Activated T-helper 9 cell treated with anti-CD3 and anti-CD28 coated beads, Interleukin-2, amount 50 U/mL, for 16 hours (primary cell): ENCODE measurements at places on chromosomes 12 and 14.

DNA sequence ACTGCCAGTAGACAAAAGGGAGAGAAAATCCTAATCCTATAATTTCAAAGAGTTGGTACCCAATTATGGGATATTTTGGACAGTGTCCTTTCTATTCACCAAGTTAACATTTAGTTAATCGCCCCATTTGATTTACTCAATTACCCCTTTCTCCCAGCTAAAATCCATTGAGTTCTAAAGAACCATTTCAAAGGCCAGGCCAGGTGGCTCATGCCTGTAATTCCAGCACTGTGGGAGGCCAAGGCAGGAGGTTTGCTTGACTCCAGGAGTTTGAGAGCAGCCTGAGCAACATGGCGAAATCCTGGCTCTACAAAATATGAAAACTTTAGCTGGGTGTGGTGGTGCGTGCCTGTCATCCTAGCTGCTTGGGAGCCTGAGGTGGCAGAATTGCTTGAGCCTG, 5.5 kb upstream of the GPR19 start:
- DNase-seq = no peak

DNA sequence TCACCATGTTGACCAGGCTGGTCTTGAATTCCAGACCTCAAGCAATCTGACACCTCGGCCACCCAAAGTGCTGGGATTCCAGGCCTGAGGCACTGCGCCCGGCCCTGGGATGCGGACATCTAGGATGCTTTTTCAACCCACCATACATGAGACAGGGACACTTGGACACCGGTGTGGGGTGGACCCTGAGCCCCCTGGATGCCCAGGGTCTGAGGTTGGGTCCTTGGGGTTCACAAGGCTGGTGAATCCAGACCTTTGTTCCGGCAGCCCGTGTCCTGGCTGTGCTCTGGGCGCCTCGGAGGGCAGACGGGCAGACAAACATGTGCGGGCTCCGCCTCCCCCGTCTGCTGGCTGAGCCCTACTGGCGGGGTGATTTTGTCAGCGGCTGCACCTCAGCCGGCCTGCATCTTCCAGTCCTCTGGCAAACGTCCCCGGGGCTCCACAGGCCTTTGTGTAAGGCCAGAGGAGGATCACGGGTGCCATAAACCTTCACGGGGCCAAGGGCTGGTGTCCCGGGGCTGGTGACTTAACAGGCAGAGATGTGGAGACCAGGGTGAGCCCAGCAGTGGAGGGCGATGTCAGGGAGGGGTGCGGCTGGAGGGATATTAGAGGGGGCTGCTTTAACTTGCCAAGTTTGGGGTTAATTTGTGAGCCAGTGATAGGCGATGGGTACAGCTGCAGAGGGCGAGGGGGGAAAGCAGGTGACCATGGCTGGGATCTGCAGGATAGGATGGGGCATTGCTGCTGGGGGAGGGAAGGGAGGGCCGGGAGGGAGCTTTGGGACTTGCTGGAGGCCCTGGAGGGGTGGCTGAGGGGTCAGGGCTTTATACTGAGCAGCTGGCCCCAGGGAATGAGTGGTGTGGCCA, 5.8 kb downstream of the ASPG start:
- no peak for DNase-seq

DNA sequence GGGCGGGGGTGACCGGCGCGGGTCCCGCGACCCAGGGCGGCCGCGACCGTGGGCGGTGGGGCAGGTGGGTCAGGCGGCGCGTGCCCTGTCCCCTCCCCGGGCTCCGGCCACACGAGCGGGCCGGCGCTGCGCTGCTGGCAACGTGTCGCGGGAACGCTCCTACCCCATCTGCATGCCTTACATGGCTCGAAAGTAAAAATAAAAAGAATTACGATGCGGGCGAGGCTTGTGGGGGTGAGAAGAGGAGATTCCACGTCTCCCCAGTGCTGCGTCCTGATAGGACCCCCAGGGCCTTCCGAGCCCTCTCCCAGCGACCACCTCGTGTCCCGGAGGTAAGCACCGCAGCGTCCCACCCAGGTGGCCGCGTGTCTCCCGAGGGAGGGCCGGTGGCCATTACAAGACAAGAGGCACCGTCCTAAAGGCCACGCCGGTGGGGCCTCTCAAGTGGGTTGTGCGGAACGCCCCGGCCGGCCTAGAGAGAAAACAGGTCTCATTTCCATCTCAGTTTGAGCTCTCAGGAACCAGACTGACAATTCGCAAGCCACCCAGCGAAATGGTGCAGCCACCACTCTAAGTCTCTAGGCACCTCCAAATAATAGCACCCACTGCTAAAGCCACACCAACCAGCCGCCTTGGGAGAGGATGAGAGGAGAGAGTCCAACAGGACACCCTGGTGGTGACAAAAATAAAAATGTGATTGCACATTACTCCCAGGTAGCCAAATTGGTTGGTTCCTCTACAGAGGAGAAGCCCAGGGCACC, 612 bp upstream of the FOXN3 start:
- peak; percentile 39 for DNase-seq

DNA sequence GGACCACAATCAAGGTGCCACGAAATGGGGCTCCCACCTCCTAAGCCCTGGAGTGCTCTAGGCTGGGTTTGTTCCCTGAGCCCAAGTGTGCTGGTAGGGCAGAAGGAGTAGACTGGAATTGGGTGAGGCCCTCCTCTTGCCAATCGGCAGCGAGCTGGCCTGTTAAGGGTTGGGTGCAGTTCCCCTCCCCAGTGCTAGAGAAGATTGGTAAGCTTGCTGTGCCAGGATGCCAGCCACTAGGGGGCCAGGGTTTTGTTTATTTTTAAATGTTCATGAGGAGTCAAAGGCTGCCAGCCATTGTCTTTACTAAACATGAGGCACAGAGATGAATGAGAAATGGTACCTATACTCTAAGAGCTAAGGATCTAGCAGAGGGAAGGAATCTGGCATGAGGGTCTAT, 79.7 kb downstream of the SPTB start:
- no peak for DNase-seq

GRCh38 chr14:37594971-37595808, at the start of the genes FOXA1 and TTC6:
FOXA1 (minus strand) TSS chr14:37595249; CDS start chr14:37594972, 277 bp downstream.
TTC6 (plus strand) TSS chr14:37595629; CDS start chr14:37622065, 26,436 bp downstream.
- DNase-seq = no peak

- DNase-seq = no peak
These were observed 256.2 kb downstream of the AEBP2 start for GRCh38 chr12:19695244-19696098.

- DNase-seq = no peak
These were observed 15.8 kb upstream of the ANKRD33 start for GRCh38 chr12:51871918-51872688.

GRCh38 chr12:32158525-32158924, 51.9 kb downstream of the BICD1 start:
- no peak for DNase-seq

DNA sequence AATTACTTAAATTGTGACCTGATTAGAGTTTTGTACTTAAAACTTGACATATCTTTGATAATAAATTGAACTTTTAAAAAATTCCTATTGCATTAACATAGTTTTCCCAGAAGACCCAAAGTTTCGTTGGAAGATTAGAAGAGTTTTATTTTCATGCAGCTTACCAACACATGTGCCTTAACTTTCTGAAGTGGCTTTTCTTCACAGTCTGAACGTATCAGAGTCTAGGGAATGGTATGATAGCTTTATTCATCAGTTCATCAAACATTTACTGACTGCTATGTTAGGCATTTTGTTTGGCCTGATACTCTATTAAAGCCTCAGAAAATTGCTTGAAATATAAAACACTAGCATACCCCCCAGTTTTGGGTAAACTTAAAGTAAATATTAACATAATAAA, 65.2 kb downstream of the MARK3 start:
- no peak for DNase-seq
